ENCODE measurements at places on chromosomes 16 and 17.
A peak's percentile ranks its signal among the peaks of the same experiment; 100 is the strongest.

DNA sequence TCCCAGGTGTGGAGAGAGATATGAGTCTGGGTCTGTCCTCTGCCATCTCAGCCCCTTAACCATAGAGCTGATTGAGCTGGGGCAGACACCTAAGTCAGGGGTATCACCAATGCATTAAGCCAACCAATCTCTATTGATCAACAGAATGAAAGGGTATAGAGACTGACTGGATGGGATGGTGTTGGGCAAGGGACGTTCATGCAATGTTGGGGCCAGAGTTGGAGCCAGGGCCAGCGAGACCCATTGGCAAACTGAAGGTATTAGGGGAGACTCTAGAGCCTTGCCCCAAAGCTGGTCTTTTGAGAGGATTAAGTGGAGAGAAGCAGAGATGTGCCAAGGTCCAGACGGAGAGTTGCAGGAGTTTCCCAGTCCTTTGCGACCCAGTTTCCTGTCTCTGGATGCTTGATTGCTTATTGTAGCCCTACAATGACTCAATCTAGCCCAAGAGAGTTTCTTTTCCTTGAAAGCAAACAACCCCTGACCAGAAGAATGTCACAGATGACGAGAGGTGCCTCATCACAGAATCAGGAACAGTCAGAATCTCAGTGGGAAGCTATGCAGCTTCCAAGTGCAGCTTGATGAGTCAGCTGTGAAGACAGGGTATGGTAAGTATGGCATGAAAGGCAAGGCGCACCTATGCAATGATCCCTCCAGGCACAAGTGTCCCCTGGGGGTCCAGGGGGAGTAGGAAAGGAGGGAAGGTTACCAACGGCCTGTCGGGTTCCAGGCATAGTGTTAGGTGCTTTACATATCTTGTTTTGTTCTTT lies 137.2 kb downstream of the UTP18 start:
- DNase-seq: no peak

DNA sequence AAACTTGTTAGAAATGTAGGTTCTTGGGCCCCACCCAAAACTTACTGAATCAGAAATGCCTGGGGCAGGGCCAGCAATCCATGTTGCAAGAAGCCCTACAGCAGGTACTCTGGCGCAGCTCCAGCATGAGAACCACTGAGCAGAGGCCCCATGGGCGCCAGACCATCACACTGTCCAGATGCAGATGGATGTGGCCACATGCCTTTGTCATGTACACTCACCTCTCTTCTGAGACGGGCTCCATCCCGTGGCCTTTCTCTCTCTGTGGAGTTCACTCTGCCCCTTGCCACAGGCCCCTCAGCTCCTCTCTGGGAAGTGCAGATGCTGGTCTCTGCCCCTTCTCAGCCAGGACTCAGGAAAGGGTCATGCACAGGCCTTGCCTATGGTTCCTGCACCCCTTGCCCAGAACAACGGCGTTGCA lies 2.3 kb upstream of the CCNF start:
- DNase-seq: no peak

DNA sequence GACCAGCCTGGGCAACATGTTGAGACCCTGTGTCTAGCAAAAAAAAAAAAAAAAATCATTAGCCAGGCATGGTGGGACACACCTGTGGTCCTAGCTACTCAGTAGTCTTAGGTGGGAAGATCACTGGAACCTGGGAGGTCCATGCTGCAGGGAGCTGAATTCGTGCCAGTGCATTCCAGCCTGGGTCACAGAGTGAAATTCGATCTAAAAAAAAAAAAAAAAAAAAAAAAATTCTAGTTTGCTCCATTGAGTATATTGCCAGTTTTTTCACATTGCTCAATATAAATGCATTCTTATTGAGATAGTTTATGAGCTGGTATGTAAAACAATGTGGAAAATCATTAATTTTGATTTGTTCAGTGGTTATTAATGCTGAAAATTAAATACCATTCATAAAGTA lies 52.0 kb downstream of the ABHD15 start:
- DNase-seq: no peak

- DNase-seq: no peak
Observed at GRCh38 chr17:48048384-48049126, 396 bp downstream of the NFE2L1 start.

DNA sequence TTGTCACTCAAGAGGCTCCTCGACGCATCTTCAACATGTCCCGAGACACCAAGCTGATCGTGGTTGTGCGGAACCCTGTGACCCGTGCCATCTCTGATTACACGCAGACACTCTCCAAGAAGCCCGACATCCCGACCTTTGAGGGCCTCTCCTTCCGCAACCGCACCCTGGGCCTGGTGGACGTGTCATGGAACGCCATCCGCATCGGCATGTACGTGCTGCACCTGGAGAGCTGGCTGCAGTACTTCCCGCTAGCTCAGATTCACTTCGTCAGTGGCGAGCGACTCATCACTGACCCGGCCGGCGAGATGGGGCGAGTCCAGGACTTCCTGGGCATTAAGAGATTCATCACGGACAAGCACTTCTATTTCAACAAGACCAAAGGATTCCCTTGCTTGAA lies 101.0 kb downstream of the HS3ST2 start:
- DNase-seq: no peak

GRCh38 chr17:35448899-35449227 lies 297 bp upstream of the SLFN13 start:
- no peak for DNase-seq

- DNase-seq: no peak
Observed at GRCh38 chr17:1056761-1057160, 59.8 kb downstream of the TIMM22 start.

GRCh38 chr16:59878479-59878878 lies 1144.4 kb upstream of the GOT2 start:
- no peak for DNase-seq

- no peak for DNase-seq
Observed at GRCh38 chr17:39158623-39159022, 7.2 kb upstream of the PLXDC1 start.

DNA sequence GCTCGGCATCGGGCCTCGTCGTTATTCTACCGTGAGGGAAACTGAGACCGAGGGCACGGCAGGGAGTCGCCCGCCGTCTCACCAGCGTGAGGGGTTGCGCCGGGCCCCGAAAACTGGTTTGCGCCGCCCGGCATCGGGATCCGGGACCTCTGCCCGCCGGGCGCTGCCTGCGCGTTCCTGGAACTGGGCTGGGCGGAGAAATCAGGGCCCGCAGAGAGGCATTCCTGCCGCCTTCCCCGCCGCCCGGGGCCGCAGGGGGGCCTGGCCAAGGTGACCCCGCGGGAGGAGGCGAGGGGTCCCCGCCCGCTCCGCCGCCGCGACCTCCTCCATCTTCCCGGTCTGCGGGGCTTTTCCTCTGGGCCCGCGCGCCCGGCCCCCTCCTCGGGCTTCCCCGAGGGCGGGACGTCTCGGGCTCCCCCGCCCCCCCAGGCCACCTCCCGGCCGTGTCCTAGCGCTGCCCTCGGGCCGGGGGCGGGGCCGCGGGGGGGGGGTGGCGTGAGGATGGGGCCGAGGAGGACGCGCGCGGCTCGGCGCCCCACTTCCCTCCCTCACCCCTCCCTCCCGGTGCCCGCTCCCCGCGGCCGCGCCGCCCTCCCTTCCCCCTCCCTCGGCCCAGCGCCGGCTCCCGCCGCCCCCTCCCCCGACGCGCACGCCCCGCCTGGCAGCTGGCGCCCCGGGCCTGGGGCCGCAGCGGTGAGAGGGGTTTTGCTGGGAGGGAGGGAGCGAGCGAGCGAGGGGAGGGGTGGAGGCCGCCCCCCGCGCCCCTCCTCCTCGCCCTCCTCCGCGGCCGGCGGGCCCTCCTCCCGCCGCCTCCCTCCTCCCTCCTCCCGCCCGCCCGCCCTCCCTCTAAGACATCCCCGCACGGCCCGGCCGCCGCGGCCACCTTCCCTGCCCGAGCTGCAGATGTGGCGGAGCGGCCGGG lies at the start of gene GLIS2:
TSS of gene GLIS2 (plus strand) at position 882 of the 922 bp plus-strand sequence. CDS start 16,214 bp downstream, outside the sequence.
- no peak for DNase-seq

DNA sequence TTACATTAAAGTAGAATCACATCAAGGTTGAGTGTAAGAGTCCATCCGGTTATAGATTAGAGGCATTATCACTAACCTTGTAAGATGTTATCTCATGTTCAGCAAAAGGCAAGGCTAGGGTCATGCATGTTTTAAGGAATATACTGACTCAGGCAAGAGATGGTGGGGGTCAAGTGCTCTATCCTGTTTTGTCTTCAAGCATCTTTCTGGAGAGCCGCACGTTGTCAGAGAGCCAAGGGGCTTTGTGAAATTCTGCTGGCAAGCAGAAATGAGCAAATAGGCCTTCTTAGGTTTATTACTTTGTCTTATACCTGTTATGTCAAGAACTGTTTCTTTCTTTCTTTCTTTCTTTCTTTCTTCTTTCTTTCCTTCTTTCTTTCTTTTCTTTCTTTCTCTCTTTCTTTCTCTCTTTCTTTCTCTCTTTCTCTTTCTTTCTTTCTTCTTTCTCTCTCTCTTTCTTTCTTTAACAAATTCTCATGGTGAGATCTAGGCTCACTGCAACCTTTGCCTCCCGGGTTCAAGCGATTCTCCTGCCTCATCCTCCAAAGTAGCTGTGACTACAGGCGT lies 47.3 kb upstream of the IL34 start:
- no peak for DNase-seq

DNA sequence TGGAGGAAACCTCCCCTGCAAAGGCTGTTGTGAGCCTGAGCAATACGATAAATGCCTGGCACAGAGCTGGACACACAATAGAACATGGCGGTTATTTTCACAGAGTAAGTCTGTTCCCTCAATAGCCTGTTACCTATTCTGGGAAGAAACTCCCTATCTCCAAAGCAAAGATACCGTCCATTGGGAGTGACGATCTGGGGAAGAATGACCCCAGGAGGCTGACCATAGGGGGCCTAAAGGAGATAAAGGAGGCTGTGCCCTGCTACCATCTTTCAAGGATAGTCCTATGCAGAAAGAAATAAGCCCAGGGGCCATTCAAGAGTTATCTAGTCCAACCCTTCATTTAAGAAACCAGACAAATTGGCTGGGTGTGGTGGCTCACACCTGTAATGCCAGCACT lies 4.1 kb upstream of the AXIN2 start:
- no peak for DNase-seq

GRCh38 chr16:31145398-31145990 lies 4.4 kb downstream of the PRSS36 start:
- DNase-seq: no peak

GRCh38 chr16:4649744-4650442 lies 25.3 kb downstream of the MGRN1 start:
- no peak for DNase-seq

GRCh38 chr17:69997332-69997731 lies 77.7 kb upstream of the KCNJ16 start:
- DNase-seq: no peak

- DNase-seq: peak; percentile 67
Observed at GRCh38 chr16:711548-712320, 3.2 kb upstream of the METRN start.

DNA sequence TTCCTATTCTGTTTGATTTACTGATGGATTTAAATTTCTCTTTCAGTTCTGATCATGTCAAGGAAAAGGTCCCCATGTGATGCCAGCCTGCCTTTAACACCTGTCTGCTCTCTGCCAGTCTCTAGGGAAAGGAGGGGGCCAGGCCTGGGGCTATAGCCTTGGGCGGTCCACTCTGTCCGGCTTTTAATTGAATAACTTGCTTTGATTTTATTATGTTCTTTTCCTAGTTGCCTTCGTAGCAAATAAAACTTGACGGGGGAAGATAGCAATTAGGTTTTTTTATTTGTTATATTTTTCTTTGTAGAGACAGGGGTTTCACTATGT lies 47.6 kb downstream of the ABAT start:
- DNase-seq: no peak

GRCh38 chr16:87844809-87845208 lies 24.5 kb downstream of the SLC7A5 start:
- DNase-seq: no peak

GRCh38 chr17:16181581-16181980 lies 33.8 kb downstream of the NCOR1 start:
- no peak for DNase-seq

- DNase-seq: no peak
Observed at GRCh38 chr16:10740845-10741208, 2.8 kb upstream of the NUBP1 start.

DNA sequence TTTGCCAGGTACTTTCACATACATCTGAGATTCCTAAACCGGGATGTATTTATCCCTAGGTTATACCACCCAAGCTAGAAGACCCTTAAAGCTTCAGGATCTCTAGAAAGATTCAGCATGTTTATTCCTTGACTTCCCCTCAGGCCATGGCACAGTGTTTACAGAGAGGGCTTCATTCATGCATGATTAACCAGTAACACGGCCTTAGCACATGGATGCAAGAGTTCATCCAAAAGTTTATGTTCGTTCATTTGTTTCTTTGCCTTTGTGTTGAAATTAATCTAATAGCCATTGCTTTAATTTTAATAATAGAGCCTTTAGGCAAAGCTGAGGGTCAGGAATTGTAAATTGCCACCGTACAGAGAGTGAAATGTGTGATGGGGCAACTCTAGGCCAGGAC lies 13.8 kb downstream of the PCTP start:
- no peak for DNase-seq

GRCh38 chr17:8963647-8964258 lies 1.8 kb downstream of the PIK3R5 start:
- no peak for DNase-seq

DNA sequence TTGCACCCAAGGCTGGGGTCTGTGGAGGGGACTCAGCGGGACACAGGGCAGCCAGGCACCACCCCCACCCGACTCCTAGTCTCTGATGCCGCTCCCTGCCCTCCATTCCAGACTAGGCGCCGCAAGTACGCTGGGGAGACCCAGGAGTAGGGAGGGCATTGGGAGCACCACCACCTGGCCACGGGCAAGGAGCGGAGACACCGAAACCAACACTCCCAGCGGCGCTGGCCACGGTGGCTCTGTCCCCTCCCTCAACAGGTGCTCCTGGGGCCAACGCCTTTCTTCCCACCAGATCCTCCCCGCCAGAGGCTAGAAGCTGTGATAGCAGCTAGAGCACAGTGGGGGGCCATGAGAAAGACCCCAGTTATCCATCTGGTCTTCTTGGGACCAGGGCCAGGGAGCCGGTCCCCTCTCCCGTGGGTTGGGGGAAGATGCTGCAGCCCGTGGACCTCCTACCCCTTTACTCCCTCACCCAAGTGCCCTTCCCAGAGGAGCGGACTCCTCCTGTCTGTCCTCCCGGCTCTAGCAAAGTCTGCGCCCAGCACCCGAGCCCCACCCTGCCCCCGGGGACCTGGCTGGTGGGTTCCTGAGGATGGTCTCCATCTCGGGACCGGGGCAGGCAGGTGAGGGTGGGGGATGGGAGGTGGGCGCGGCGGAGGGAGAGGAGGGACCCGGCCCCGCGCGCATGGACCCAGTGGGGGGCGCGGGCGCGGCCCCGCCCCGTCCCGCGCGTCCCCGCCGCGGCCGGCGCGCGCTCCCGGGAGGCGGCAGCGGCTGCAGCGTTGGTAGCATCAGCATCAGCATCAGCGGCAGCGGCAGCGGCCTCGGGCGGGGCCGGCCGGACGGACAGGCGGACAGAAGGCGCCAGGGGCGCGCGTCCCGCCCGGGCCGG lies at the start of gene SYNGR3:
TSS of gene SYNGR3 (plus strand) at position 762 of the 892 bp plus-strand sequence. CDS start 133 bp downstream, outside the sequence.
- no peak for DNase-seq

- DNase-seq: no peak
Observed at GRCh38 chr16:31270795-31271194, 11.0 kb downstream of the ITGAM start.
